ENCODE measurements at places on chromosomes 11 and 22. TPM values are rescaled to one million over a fixed set of nuclear protein-coding genes. Genes with fewer than 3 reads are reported as not detected.

SLC35C1 gene
- 12.8 TPM for total RNA-seq

CD3D gene
- not detected for total RNA-seq

ROM1 gene
- 0.86 TPM for total RNA-seq

CNTF gene
- total RNA-seq: 3.9 TPM

IRAG1 gene
- total RNA-seq: 5.4 TPM

NXPE2 gene
- not detected for total RNA-seq

CEP126 gene
- 2.1 TPM for total RNA-seq

PIH1D2 gene
- 4.9 TPM for total RNA-seq

OR4D9 gene
- not detected for total RNA-seq

- no peaks in the 10 kb centered on the region for H3K4me1 ChIP-seq
- no peak for DNase-seq
- H3K27me3 ChIP-seq: peaks cover 24% of the 10 kb centered on the region
- H3K27ac ChIP-seq: no peak overlapping the region
- H3K4me3 ChIP-seq: no peak overlapping the region
These were observed 547.9 kb downstream of the BUD13 start for GRCh38 chr11:116224889-116225200.

GRCh38 chr11:131033151-131033651 is 116.9 kb upstream of the SNX19 start:
- peak overlapping the region; percentile 29 for H3K27ac ChIP-seq
- DNase-seq: no peak
- H3K4me1 ChIP-seq: peaks cover 6% of the 10 kb centered on the region
- peaks cover 29% of the 10 kb centered on the region for H3K27me3 ChIP-seq
- H3K4me3 ChIP-seq: no peak overlapping the region

DNA sequence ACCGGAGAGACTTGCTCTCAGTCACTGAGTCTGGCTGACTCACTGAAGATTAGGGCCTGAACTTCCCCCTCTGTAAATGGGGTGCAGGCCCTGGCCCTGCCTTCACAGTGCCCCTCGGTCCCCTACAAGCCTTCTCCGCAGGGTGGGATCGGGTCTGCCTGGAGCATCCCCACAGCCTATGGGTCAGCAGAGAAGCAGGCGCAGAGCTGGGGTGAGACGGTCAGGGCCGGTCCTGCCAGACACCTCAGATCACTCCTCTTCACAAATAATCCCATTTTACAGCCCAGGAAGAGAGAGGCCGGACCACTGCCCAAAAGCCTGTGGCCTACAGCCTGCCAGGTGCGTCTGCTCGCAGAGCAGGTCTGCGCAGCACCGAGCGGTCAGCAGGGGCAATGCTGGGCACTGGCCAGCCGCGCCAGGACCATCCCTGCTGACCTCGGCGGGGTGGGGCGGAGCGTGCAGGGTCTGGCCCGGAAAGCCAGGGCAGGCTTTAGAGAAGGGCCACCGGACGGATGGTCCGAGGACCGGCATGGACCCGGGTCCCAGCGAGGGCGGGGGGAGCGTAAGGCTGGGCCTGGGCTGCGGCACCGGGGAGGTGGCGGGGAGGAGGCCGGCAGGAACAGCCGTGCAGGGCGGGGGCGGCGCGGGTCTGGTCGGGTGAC is 522 bp upstream of the SEPTIN5 start:
- no peak overlapping the region for H3K27ac ChIP-seq
- no peaks in the 10 kb centered on the region for H3K36me3 ChIP-seq
- H3K27me3 ChIP-seq: peaks cover 40% of the 10 kb centered on the region
- no peak for DNase-seq
- H3K4me3 ChIP-seq: peak overlapping the region; percentile 79
- H3K4me1 ChIP-seq: peaks cover 2% of the 10 kb centered on the region

- no peaks in the 10 kb centered on the region for H3K27me3 ChIP-seq
- no peaks in the 10 kb centered on the region for H3K4me1 ChIP-seq
- no peak overlapping the region for H3K4me3 ChIP-seq
- H3K36me3 ChIP-seq: no peaks in the 10 kb centered on the region
- DNase-seq: no peak
These were observed 632 bp downstream of the OR10Q1 start for GRCh38 chr11:58227956-58228615.

GRCh38 chr11:117513666-117514065 is 186.0 kb downstream of the CEP164 start:
- no peak overlapping the region for H3K27ac ChIP-seq
- H3K27me3 ChIP-seq: peaks cover 10% of the 10 kb centered on the region

DNA sequence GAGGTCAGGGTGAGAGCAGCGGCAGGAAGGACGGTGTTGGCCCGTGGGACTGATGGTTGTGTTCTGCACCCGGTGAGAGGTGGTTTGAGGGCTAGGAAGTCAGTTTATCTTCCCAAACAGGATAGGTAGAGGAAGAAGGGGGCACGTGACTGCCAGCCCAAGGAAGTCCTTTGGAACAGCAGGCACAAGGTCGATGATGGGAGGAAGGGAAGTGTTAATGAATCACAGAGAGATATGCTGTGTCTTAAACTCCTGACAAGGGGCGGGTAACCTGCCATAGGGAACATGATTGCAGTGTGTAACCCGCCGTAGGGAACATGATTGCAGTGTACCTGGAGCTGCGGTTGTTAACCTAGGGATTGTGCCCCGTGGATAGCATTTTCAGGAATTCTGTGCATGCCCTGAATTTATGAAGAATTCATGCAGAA is 49.0 kb downstream of the PRR5L start:
- no peaks in the 10 kb centered on the region for H3K27me3 ChIP-seq
- no peak overlapping the region for H3K27ac ChIP-seq
- peaks cover 13% of the 10 kb centered on the region for H3K4me1 ChIP-seq

GRCh38 chr11:11189506-11189905 is 163.5 kb downstream of the CSNK2A3 start:
- no peak for DNase-seq
- no peak overlapping the region for H3K4me3 ChIP-seq
- peaks cover 2% of the 10 kb centered on the region for H3K4me1 ChIP-seq
- H3K27me3 ChIP-seq: no peaks in the 10 kb centered on the region

DNA sequence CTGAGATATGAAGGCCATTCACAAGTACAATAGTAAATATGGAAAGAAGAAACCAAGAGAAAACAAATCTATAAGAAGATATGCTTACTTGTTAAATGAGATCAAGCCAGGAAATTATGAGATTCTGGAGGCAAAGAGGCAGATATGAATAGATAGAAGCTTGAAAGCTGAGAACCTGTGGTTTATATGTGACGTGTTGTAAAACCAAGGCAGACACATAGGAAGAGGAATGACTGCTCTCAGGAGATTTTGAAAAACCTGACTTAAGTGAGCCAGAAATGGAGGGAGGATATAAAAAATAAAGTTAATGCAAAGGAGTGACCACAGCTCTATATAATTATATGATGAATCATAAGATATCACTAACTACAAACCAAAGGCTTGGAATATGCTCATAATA is 1160.5 kb upstream of the CNTN5 start:
- no peaks in the 10 kb centered on the region for H3K27me3 ChIP-seq
- H3K4me1 ChIP-seq: no peaks in the 10 kb centered on the region
- DNase-seq: no peak
- no peaks in the 10 kb centered on the region for H3K36me3 ChIP-seq
- no peak overlapping the region for H3K4me3 ChIP-seq
- H3K27ac ChIP-seq: no peak overlapping the region

- no peak overlapping the region for H3K4me3 ChIP-seq
- H3K27me3 ChIP-seq: no peaks in the 10 kb centered on the region
- peaks cover 5% of the 10 kb centered on the region for H3K4me1 ChIP-seq
- no peak for DNase-seq
- no peaks in the 10 kb centered on the region for H3K36me3 ChIP-seq
These were observed 198.3 kb upstream of the PLET1 start for GRCh38 chr11:112459001-112459400.

- H3K4me1 ChIP-seq: peaks cover 5% of the 10 kb centered on the region
- peaks cover 88% of the 10 kb centered on the region for H3K27me3 ChIP-seq
- no peak overlapping the region for H3K27ac ChIP-seq
- H3K36me3 ChIP-seq: no peaks in the 10 kb centered on the region
These were observed 7.3 kb upstream of the PAX6 start for GRCh38 chr11:31818425-31818755.

GRCh38 chr11:57493507-57494503 is 21.7 kb downstream of the SLC43A1 start:
- H3K27ac ChIP-seq: peak overlapping the region; percentile 98
- no peak overlapping the region for H3K4me3 ChIP-seq

GRCh38 chr11:29328961-29329441 is 687.8 kb downstream of the KCNA4 start:
- H3K27ac ChIP-seq: no peak overlapping the region
- H3K4me3 ChIP-seq: no peak overlapping the region

DNA sequence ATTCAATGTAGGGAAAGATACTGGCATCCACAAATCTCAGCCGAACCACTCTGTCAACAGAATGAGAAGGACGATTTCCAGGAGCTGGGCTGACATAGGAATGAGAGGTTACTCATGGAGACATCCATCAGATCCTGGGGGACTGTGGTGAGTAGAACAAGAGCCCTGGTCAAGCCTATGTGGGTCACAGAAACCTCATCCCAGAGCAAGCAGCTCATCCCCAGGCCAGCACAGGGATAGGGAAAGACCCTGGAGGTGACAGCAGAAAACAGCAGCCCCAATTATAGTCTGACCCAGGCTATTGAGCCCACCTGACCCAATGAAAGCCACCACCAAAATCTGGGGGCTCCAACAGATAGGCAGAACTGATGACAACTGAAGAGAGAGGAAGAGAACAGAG is 128.0 kb upstream of the SERPIND1 start:
- H3K4me1 ChIP-seq: no peaks in the 10 kb centered on the region
- no peak for DNase-seq
- H3K27ac ChIP-seq: no peak overlapping the region

- H3K4me1 ChIP-seq: no peaks in the 10 kb centered on the region
- H3K27ac ChIP-seq: peak overlapping the region; percentile 25
- no peak overlapping the region for H3K4me3 ChIP-seq
- peaks cover 2% of the 10 kb centered on the region for H3K27me3 ChIP-seq
- DNase-seq: no peak
These were observed 81.6 kb downstream of the MYO7A start for GRCh38 chr11:77209663-77210062.

All from progenitor cell of endocrine pancreas (in vitro differentiated cells).